ENCODE measurements at places on chromosomes 16 and 17. TPM values are rescaled to one million over a fixed set of nuclear protein-coding genes. Genes with fewer than 3 reads are reported as not detected.

The NKD1 gene
- total RNA-seq, result 22.2 TPM

DNA sequence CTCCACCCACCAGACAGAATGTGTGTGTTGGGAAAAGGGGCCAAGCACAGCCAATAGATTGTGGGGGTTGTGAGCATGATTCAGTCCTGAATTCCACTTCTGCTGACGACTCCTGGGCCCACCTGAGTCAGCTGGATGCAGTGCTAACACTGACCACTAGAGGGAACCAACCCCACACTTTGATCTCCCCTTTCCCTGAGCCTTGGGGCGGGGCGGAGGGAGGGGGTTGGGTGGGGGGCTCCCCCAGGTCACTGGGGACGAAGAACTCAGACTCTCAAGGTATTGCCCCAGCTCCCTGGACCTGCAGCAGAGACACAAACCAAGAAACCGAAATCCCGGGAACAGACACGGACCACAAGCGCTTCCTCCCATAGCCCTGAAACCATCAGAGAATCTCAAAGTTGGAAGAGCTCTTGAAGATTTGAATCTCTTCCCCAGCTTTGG is 621 bp upstream of the CSHL1 start:
- H3K4me1 ChIP-seq, result no peaks in the 10 kb centered on the region
- H3K27me3 ChIP-seq, result peaks cover 14% of the 10 kb centered on the region
- no peak overlapping the region for H3K27ac ChIP-seq
- no peak overlapping the region for H3K4me3 ChIP-seq
- H3K36me3 ChIP-seq, result no peaks in the 10 kb centered on the region

GRCh38 chr16:66618588-66619375 is 14.3 kb downstream of the CMTM3 start:
- H3K27ac ChIP-seq, result no peak overlapping the region
- H3K27me3 ChIP-seq, result no peaks in the 10 kb centered on the region
- H3K4me1 ChIP-seq, result no peaks in the 10 kb centered on the region
- H3K36me3 ChIP-seq, result peaks cover 10% of the 10 kb centered on the region
- no peak overlapping the region for H3K4me3 ChIP-seq

DNA sequence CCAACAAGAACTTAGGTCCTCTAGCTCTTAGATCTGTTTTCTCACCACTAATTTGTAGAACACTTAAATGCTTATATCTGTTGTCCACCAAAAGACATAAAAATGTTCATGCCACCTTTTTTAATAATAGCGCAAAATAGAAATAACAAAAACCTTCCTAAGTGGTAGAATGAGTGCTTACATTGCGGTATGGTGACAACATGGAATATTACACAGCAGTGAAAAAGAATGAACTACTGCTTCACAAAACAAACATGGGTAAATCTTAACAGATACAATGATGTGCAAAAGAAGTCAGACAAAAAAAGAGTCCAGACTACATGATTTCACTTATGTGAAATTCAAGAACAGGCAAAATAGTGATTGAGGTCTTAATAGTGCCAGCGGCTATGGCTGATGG is 351.1 kb downstream of the CA10 start:
- H3K27ac ChIP-seq, result no peak overlapping the region
- DNase-seq, result no peak
- no peaks in the 10 kb centered on the region for H3K4me1 ChIP-seq
- H3K36me3 ChIP-seq, result no peaks in the 10 kb centered on the region

DNA sequence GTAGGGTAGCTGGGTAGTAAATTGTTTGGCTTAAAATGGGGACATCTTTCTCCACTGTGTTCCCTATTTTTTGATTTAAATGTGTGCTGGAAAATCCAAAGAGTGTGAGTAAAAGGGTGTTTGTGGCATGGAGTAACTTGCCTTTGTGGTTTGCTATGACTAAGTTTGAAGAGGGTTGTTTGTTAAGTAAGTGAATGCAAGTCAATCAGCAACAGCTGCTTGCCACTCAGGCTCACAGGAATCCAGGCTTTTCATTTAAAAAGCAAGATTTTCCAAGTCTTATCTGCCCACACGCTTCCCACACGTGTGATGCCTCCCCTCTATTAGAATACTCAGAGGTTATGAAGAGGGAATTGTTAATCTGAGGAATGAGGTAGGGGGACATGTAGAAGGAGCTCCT is 847.7 kb upstream of the RBFOX1 start:
- no peak overlapping the region for H3K27ac ChIP-seq
- DNase-seq, result no peak
- no peaks in the 10 kb centered on the region for H3K36me3 ChIP-seq
- H3K4me3 ChIP-seq, result no peak overlapping the region
- H3K27me3 ChIP-seq, result peaks cover 6% of the 10 kb centered on the region
- no peaks in the 10 kb centered on the region for H3K4me1 ChIP-seq

DNA sequence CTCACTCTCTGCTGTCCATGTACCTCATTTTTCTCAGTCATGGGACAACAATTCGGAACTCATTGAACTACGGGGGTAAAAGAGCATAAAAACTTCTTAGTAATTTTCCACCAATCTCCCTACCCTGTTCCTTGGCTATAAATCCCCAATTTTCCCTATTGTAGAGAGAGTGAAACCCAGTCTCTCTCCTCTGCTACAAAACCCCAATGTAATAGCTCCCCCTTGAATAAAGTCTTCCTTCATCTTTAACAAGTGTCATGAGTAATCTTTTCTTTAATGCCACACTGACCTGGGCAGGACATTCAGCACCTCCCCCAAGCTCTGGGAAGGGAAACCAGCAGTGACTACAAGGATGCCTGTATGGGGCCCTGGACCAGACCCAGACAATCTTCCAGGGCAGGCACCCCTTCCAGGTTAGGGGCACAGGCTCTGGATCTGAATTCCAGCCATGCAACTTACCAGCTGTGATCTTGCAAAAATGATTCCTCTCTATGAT is 10.2 kb upstream of the EIF1 start:
- no peaks in the 10 kb centered on the region for H3K36me3 ChIP-seq
- no peak for DNase-seq
- no peaks in the 10 kb centered on the region for H3K27me3 ChIP-seq
- H3K4me3 ChIP-seq, result no peak overlapping the region
- H3K27ac ChIP-seq, result peak overlapping the region; percentile 89

GRCh38 chr16:12203780-12204351 is 227.3 kb downstream of the SNX29 start:
- DNase-seq, result no peak
- H3K4me3 ChIP-seq, result no peak overlapping the region
- no peaks in the 10 kb centered on the region for H3K4me1 ChIP-seq
- no peaks in the 10 kb centered on the region for H3K27me3 ChIP-seq
- peaks cover 15% of the 10 kb centered on the region for H3K36me3 ChIP-seq
- H3K27ac ChIP-seq, result no peak overlapping the region

DNA sequence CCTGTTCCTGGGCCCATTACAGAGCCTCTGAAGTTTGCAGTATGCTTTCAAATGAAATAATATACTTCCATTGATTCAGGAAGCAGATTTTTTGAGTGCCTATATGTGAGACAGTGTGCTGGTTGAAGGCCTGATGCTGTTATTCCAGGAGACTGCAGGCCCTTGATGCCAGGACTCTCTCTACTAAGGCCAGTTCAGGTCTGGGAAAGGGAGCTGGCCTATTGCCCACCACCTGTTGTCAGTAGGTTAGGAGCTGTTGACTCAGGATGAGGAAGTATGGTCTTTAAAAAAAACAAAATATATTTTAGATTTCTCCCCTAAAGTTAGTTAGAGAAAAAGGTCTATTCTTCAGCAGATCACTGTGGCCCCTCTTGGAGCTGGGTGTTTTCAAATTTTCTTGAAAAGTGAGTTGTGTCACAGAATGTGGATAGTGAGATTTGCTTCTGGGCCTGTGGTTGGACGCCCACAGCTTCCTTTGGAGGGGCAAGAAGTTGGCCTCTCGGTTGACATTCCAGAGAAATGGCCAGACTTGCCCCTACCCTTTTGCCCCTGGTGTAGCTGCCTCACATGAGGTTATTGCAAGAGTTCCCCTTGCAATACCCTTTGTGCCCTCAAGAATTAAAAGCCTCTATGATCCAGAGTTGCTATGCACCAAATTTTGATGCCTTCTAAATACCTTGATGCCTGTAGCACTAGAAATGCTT is 7.9 kb downstream of the ESRP2 start:
- no peak overlapping the region for H3K4me3 ChIP-seq
- H3K27ac ChIP-seq, result peak overlapping the region; percentile 59
- peaks cover 42% of the 10 kb centered on the region for H3K36me3 ChIP-seq
- no peaks in the 10 kb centered on the region for H3K27me3 ChIP-seq
- peaks cover 20% of the 10 kb centered on the region for H3K4me1 ChIP-seq

GRCh38 chr17:9240659-9241370 is 219.5 kb downstream of the NTN1 start:
- peak overlapping the region; percentile 50 for H3K4me3 ChIP-seq
- no peaks in the 10 kb centered on the region for H3K36me3 ChIP-seq
- DNase-seq, result no peak
- no peaks in the 10 kb centered on the region for H3K4me1 ChIP-seq
- peak overlapping the region; percentile 49 for H3K27ac ChIP-seq
- peaks cover 6% of the 10 kb centered on the region for H3K27me3 ChIP-seq

DNA sequence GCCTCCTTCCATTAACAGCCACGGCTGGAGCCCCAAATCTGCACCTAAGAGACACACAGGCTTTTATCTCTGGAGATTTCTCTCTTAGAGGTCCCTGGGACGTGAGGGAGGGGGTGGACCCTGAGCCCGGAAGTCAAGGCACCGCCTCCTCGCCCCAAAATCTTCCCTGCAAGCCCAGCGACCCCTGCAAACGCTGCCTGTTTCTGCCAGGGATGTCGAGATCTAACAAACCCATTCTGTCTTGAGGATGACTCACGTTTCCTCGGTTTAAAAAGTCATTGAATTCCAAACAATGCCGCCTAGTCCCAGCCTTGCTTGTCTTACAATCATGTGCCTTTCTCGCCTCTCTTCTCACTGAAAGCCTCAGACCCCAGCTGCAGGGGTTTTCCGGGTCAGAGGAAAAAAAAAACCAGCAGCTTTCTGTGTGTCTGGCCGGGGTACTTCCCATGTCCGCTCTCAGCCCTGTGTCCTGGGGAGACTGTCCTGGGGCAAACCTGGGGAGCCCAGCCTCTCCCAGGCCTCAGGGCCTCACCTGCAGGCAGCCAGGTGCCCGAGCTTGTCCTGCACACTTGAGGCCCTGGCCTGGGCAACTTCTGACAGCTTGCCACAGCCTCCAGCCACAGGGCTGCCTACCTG is 15.4 kb downstream of the ARL2BP start:
- no peak overlapping the region for H3K4me3 ChIP-seq
- peaks cover 6% of the 10 kb centered on the region for H3K4me1 ChIP-seq
- no peaks in the 10 kb centered on the region for H3K27me3 ChIP-seq
- no peaks in the 10 kb centered on the region for H3K36me3 ChIP-seq
- no peak for DNase-seq

- H3K27ac ChIP-seq, result no peak overlapping the region
- H3K27me3 ChIP-seq, result no peaks in the 10 kb centered on the region
- peaks cover 21% of the 10 kb centered on the region for H3K36me3 ChIP-seq
- no peak for DNase-seq
- H3K4me1 ChIP-seq, result no peaks in the 10 kb centered on the region
- no peak overlapping the region for H3K4me3 ChIP-seq
Measured at GRCh38 chr17:63819131-63819530, 8.1 kb upstream of the PSMC5 start.

- H3K36me3 ChIP-seq, result no peaks in the 10 kb centered on the region
- H3K27ac ChIP-seq, result no peak overlapping the region
- no peak overlapping the region for H3K4me3 ChIP-seq
- H3K4me1 ChIP-seq, result no peaks in the 10 kb centered on the region
- no peaks in the 10 kb centered on the region for H3K27me3 ChIP-seq
Measured at GRCh38 chr16:53816211-53816836, 112.4 kb downstream of the FTO start.

DNA sequence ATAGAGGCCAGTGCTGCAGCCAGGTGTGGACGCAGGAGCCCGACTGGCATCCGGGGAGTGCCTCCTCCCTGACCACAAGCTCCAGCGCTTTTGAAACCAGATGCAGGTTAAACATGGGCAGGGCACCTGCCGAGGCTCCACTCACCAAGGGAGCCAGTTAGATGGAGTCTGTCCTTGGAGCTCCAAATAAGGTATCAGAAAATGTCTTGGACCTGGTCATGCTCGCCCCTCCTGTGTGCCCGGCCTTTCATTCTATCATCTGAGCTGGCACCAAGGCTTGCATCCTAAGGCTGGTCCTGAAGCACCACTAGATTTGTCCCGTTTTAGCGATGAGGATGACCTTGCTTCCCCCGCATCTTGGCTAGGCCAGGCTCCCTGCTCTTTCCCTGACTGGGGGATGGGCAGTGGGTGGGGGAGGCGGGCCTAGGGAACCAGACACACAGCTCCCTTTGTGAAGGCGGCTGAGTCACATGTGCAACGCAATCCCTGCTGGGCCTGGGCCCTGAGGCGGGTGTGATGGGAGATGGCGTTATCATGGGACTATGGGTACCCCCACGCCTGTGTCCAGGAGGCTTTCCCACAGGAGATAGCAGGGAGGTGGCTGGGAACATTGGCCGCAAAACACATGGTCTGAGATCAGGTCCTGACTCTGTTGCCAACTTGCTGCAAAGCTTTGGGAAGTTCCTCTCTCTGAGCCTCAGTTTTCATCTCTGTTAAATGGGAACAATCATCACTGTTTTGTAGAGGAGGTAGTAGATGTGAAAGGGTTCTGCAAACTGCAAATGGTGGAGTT is 5.0 kb upstream of the ADGRG1 start:
- no peaks in the 10 kb centered on the region for H3K27me3 ChIP-seq
- H3K4me3 ChIP-seq, result no peak overlapping the region
- no peak overlapping the region for H3K27ac ChIP-seq
- DNase-seq, result no peak
- no peaks in the 10 kb centered on the region for H3K36me3 ChIP-seq

DNA sequence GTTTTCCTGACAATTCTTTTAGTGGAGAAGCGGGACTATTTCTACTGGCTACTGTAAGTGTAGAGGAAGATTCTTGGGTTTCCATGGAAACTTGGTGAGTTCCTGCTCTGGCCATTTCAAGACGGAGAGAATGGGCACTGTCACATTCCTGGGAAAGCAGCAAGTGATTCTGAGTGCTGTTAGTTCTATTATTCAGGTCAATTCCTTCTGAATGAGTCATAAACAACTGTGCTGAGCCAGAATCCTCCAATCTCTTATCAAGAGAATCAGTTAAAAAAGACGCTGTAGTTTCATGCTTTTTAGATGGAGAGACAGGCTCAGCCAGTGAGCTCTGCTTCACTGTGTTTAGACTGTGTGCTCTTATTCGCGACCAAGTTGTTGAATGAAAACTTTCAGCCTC is 19.6 kb downstream of the AKAP10 start:
- no peaks in the 10 kb centered on the region for H3K27me3 ChIP-seq
- DNase-seq, result no peak
- H3K27ac ChIP-seq, result no peak overlapping the region
- H3K4me1 ChIP-seq, result peaks cover 16% of the 10 kb centered on the region

DNA sequence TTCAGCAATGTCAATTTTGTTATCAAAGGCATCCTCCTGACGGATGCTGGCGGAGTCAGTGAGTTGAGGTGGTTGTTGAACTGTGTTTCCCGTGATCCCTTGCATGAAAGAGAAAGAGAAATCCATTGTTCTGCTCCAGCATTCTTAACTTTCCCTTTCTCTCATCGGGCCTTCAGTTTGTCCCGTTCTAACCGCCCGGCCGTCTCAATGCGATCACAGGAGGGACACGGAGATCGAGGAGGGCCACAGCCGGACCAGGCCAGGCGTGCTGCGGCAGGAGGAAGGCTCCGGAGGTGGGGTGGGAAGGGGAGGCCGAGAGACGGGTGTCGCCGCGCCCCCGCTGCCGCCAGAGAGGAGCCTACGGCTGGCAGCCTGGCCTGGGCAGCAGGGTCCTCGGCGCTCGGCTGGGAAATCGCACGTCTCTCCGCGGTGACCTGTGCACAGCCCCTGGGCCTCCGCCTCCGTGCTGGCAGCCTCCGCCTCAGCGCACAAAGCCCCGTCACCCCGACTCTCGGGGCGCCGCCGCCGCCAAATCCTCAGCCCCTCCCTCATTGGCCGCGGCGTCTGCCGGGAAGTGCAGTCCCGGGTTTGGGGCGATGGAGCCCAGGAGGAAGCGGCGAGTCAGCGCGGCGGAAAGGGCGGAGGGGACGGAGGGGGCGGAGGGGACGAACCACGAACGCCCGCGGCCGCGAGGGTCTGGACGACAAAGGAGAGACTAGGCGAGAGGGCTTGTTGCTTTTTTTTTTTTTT is 38.1 kb downstream of the SOST start:
- H3K27me3 ChIP-seq, result no peaks in the 10 kb centered on the region
- peak overlapping the region; percentile 74 for H3K4me3 ChIP-seq
- H3K4me1 ChIP-seq, result peaks cover 5% of the 10 kb centered on the region

Data from T-cell (primary cell).